ENCODE measurements at places on chromosomes 12 and 14. TPM values are rescaled to one million over a fixed set of nuclear protein-coding genes. Genes with fewer than 3 reads are reported as not detected.

DNA sequence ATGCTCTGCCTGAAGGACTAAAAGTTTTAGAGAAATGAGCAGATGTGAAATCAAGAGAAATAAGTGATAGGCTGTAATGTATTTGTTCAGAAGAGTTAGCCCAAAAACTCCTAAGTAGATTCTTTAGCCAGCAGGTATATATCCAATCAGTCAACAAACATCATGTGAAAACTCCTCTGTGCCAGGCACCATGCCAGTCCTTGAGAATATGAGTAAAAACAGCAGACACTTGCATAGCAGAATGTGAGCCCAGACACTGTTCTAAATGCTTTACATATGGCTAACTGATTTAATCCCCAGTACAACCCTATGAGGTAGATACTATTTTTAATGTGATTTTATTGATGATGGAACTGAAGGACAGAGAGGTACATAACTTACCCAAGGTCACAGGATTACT lies 329.8 kb downstream of the PAWR start:
- DNase-seq, result no peak

The DNAI7 gene
- total RNA-seq, result 0.10 TPM

The ESR2 gene
- not detected for total RNA-seq

GRCh38 chr12:119989361-119989730 lies 310 bp downstream of the BICDL1 start:
- DNase-seq, result no peak

GRCh38 chr12:74412606-74413230 lies 124.9 kb upstream of the ATXN7L3B start:
- DNase-seq, result no peak

The HOXC4 gene
- 22.7 TPM for total RNA-seq

The SLC10A1 gene
- not detected for total RNA-seq

The ENDOU gene
- total RNA-seq, result not detected

DNA sequence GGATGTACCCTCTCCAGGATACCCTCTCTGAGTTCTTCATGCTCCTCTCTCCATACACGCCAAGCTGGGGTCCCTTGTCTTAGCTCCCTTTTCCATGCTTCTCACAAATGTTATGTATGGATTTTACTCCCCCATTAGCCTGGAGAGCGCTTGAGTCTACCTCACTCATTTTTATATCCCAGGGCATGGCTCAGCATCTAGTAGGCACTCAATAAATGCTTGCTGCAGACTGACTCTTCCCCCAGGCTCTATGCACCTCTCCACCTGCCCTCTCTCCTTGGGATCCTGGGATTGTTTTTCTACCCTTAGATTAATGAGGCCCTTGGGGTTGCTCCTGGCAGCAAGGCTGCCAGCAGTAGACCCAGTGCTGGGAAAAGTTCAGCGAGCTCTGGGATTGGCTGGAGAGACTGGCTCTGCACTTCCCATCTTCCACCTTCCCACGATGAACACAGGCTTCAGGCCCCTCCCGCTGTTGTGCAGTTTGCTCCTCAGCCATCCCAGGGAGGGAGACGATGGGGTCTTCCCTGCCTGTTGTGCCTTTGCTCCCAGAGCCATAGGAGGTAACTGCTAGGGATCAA lies 2.2 kb downstream of the NRIP2 start:
- DNase-seq, result no peak

GRCh38 chr14:100110816-100111215 lies 45.6 kb downstream of the EVL start:
- DNase-seq, result no peak

- DNase-seq, result no peak
These were observed 26.9 kb downstream of the PIWIL1 start for GRCh38 chr12:130364578-130364977.

Data from Panc1 (cell line).